ENCODE measurements at places on chromosomes 3 and 15.

- no peak for DNase-seq
Measured at GRCh38 chr3:59608356-59608755, 558.5 kb upstream of the CFAP20DC start.

GRCh38 chr3:172142051-172142863, 102.9 kb downstream of the FNDC3B start:
- no peak for DNase-seq

DNA sequence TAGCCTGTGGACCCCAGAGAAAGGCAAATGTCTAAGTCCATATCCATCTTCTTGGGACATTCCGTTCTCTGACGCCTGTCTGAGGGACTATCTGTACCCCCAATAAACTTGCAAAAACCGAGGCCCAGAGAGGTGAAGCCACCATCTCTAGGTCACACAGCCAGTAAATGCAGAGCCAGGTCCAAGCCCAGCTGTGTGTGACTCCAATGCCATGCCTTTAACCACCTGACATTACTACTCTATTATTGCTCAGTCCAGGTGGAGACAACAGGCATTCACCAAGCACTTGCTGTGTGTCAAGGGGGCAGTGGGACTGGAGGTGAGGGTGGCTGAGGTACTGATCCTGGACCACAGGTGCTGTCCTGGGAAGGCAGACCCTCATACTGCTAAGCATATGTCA, 25.4 kb downstream of the CYP8B1 start:
- DNase-seq: no peak

- peak; percentile 69 for DNase-seq
Measured at GRCh38 chr15:89177633-89178306, 43.6 kb downstream of the RLBP1 start.

DNA sequence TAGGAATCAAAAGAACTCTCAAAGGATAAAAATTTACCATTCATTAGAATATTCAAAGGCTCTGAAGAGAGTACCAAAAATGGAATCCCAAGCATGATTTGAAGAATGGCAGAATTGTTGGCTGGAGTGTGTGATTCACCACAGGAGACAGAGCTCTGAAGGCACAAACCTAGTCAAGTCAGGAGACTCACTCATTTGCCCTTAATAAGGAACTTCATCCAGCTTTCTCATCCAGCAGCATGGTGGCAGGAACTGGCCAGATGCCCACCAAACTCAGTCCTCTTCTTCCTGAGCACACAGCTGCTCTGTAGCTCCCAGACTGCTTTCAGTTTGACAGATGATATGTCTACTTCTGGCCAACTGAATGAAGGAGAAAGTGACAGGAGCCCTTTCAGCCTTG, 16.5 kb upstream of the HEG1 start:
- no peak for DNase-seq

GRCh38 chr3:13657660-13658435, 108.9 kb downstream of the FBLN2 start:
- DNase-seq: peak; percentile 79

DNA sequence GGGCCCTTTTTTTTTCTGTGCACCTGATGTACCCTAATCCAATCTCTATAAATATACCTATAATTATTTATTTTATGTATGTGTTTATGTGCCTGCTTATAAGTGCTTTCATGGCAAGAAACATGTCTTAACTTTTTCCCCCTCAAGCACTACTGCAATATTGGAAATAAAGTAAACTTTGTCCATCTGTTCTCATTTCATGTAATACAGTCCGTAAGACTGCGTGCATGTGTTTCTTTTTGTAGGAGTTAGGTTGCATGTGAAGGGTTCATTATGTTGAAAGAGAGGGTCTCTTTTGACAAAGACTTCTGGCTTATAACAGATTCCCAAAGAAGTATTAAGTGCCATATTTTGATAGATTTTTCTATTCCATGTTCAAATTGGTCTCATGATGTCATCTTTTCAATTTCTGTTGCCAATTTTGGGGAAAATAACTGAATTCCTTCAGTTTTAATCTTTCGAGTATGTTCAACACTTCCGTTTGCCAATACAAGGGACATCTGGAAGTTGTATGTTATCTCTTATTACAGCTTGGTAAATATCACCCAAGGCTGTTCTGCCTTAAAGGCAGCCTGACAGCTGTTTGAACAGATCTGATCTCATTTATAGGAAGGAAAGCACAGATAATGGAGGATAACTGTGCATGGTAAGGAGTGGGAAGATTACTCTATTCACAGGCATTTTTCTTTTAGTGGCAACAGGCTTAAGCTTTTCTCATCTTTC, 273.1 kb upstream of the SGO1 start:
- DNase-seq: no peak

DNA sequence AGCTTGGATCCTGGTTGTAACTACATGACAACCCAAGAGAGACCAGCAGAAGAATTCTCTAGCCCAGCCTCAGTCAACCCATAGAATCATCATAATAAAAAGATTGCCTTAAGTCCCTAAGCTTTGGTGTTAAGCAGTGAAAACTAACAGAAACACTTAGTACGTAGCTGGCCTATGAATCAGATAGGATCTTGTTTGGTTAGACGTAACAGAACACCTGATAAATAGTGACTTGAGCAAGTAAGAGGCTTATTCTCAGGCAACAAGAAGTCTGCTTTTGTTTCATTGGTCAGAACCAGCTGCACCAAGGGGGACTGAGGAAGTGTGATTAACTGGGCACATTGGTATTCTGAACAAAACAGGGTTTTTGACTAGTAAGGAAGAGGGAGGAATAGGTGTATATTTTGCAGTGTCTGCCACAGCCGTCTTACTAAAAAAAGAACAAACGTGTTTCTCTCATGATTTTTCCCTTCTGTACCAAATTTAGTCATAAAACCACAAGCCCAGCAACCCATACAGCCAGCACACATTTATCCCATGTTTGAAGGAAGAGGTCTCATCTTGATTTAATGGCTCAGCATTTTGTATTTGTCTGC, 53.3 kb upstream of the GLCE start:
- DNase-seq: no peak

DNA sequence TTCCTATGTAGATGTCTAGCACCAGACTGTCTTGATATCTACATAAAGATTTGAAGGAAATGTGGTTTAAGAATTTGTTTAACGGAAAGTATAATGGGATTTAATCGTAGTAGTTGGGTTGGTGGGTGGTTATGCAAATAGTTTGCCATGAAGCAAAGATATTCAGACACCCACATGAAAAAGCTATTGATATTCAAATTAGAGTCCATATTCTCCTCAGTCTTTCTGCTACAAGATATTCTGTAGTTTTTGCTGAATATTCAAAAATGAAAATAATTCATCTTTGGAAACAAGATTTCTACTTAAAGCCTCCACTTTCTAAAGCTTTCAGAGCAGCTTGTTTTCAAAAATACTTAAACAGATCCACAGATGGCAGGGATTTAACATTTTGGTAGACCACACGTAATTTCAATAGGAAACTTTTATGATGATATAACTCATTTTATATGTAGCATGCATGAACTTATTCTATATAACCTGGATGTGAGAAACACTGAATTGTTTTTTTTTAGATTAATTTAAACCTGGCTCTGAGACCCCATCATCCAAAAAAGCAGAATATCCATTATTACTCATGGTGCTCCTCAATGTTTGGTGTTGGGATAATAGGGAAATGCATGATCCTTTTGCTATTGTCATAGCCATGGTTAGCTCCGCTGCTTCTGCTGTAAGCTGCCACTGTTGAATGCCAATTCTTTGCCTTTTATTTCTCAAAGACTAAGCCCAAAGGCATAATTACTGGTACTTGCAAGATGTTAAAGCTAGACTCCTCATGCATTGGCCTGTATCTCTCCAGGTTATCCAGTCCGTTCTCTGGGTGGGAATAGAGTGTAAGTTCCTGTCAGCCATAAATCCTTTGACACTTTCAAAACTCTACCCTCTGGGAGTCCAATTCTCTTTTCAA, 98.0 kb downstream of the GMNC start:
- DNase-seq: no peak

GRCh38 chr3:120130656-120131055, 36.4 kb upstream of the GSK3B start:
- DNase-seq: no peak

DNA sequence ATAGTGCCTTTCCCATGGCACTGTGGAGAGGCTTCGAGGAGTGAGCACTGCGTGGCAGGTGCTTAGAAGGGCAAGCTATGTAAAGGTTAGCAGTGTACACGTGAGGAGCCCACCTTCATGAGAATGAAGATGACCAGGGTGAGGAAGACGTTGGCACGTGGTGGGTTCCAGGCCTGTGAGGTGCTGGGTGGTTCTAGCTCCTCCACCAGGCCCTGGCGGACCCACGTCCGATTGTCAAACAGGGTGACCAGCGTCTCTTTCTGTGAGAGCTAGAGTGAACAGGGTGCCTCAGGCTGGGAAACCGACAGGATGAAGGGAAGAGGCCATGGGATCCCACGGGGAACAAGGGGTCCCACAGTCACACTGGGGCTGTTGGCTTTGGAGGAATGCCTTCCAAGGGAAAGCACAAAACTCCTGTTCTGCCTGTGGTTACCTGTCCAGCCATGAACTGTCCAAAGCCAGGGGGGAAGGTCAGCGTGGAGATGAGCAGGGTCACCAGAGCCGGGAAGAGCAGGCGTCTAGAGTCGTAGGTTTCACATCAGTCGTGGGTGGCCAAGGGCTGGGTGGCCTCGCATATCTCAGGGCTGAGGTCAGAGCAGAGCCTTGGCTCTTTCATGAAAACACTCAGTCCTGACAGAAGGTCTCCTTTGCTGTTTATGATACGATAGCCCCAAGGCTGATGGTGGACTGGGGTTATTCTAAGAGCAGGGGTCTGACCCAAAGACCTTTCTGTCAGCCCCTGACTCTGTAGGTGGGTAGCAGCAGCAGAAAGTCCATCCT, 6.0 kb downstream of the CLCN2 start:
- no peak for DNase-seq

GRCh38 chr15:66839506-66840112, 137.6 kb downstream of the SMAD6 start:
- no peak for DNase-seq

DNA sequence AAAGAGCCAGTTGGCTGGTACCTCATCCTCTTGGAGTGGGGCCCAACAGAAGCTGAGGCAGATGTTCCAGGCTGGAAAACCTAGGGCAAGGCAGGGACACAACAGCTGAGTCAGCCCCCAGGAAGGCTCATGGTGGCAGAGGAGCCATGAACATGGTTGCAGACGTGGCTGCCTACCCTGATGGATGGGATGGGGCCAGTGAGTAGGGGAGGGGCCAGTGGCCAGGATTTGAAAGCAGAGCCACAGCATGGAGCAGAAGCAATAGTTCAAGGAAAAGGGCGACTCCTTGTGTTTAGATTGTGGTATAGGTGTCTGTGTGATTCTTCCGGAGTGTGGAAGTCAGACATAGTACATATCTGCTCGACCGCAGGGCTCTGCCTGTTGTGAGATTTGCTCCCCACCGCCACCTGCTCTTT, 24.2 kb downstream of the PXYLP1 start:
- DNase-seq: peak; percentile 87

- DNase-seq: no peak
Measured at GRCh38 chr3:153400641-153401040, 238.6 kb downstream of the RAP2B start.

DNA sequence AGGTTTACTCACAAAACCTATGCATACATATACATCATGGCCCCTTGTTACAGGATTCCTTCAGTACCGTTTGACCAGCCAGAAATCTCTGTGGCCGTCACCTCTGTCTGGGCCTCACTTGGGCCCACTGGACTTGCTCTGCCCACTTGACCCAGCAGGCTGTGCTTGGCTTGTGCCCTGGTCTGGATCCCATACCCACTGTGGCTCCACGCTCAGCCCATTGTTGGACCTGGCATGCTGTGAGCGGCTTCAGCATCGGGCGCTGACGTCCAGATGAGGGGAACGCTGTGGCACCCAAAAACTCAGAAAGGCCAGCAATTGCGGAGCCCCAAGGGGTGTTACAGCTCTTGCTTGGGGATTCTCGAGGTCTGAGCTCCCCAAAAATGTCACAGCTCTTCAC, 733.6 kb downstream of the PLOD2 start:
- DNase-seq: no peak

DNA sequence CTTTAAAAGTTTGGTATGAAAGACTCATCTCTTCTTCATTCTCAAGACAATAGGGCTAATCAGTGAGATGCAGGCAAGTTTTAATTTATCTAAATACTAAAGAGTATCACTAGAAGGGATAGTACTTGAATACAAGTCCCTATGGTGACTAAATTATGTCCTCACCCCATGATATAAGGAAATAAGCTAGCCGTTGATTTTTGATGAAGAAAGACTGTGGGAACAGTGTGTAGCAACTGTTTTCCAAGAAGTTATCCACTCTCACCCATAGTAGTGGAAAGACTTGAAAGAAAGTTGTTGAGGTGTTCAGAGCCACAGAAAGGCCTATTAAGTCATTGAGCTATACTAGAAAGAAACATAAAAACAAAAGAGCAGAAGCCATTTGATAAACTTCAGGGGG, 36.7 kb downstream of the PIK3CA start:
- DNase-seq: no peak

DNA sequence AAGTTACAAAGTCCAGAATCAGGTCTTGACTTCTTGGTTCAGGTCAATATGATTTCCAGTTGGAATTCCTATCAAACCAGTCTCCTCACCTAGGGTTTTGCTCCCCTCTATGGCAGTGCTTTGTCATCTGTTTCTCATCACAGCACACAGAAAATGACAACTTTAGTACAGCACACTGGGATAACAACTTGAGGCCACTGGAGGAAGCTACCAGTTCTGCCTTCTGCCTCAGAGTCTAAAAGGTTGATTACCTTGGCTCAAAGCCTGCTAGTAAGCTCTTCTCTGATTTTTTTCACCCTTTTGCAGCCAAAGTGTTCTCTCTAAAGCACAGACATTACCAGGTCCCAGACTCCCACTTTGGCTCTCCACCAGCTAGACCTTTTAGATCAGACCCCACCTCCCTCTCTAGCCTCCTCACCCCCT, 24.8 kb upstream of the TRIM59 start:
- DNase-seq: no peak

DNA sequence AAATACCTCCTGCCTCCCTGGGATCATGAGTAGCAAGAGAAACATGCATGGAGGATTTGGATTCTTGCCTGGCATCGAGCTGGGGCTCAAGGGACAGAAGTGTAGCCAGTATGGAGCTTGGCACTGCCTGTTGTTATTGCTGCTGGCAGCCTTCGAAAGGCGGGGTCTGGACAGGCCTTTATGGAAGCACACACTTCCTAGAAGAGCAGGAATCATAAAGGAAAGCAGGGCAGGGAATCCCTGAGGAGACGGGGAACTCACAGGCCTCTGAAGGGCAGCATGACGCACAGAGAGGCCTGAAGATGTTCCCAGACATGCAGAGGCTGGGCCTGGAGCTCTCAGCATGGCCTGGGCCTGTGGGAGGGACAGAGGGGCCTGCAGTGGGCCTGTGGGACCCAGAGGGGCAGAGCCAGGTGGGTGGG, 18.6 kb upstream of the SLC41A3 start:
- DNase-seq: no peak

DNA sequence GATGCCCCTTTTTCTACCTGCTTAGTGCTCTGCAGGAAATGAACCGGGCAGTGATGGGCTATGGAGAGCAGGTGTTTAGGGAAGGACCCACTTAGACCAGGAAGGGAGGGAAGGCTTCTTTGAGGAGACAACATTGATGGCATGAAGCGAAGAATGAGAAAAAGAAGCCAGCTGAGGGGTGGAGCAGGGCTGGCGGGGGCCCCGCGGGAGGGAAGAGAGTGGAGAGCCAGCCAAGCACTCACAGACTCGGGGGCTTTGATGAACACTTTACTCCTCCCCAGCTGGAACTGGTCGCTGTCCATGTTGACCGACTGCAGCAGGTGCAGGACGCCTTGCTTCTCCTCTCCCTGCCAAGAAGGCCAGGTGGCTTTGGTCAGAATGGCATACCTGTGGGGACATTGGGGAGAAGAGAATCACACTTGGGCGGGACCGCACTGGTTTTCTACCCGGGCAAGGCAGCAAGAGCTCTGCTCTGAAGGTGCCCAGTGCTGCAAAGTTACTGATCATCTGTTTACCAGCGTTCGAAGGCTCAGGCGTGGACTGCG, 28.4 kb upstream of the LDHAL6B start:
- no peak for DNase-seq
